ENCODE measurements at places on chromosomes 5 and 9.

GRCh38 chr9:30758726-30759446 is 1625.6 kb upstream of the ACO1 start:
- DNase-seq, result no peak

GRCh38 chr5:83323557-83324180 is 147.9 kb upstream of the VCAN start:
- DNase-seq, result no peak

DNA sequence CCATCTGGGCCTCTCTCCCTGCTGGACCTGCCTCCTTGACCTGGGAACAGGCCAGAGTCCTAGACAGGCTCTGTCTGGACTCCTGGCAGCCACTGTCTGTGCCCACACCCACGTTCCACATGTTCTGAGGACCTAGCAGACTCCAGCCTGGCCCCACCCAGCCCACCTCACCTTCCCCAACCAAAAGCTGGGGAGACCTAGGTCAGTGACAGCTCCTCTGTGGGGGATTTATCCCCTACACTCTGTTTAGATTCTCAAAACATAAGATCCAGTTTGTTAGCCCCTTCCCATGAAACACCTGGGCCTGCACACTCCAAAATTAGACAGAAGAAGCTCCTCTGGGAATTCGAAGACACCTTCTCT is 59.8 kb upstream of the ADAMTS2 start:
- DNase-seq, result no peak

- no peak for DNase-seq
Observed at GRCh38 chr9:9892217-9892616, 720.6 kb downstream of the PTPRD start.

- no peak for DNase-seq
Observed at GRCh38 chr5:55509796-55510522, 24.8 kb downstream of the PLPP1 start.

DNA sequence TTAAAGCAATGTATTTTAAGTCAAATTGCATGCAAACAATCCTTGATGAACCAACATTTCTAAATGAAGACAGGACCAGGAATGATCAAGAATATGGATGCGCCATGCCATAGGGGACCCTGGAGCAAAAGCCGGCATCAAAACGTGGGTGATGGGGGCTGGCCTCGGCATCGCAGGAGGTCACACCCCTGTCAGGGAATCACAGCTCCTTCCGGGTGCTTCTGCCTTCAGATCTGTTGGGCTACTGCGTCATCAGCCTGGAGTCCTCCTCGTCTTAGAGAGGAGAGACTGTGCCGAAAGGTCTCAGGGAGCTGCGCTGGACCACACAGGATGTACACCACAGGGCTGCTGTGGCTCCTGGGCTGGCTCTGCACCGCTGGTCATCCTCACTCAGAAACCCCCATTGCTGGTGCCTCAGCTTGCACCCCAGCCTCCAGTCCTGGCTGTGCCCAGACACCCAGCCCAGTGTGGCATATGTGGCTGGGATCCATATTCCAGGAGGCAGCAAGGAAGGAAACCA is 152.9 kb upstream of the PPP1R26 start:
- DNase-seq, result no peak

DNA sequence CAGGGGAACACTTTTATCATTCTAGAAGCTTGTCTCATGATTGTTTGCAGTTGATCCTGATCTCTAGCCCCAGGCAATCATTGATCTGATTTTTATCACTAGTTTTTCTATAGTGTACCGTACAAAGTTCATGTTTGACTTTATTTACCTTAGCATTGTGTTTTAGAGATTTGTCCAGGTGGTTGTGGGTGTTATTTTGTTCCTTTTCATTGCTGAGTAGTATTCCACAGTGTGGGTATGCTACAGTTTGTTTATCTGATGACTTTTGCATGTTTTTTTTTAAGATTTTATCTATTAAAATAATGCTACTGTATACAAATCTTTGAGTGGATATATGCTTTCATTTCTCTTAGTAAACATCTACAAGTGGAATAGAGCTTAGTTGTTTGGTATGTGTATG is 26.2 kb downstream of the ZNF131 start:
- no peak for DNase-seq

DNA sequence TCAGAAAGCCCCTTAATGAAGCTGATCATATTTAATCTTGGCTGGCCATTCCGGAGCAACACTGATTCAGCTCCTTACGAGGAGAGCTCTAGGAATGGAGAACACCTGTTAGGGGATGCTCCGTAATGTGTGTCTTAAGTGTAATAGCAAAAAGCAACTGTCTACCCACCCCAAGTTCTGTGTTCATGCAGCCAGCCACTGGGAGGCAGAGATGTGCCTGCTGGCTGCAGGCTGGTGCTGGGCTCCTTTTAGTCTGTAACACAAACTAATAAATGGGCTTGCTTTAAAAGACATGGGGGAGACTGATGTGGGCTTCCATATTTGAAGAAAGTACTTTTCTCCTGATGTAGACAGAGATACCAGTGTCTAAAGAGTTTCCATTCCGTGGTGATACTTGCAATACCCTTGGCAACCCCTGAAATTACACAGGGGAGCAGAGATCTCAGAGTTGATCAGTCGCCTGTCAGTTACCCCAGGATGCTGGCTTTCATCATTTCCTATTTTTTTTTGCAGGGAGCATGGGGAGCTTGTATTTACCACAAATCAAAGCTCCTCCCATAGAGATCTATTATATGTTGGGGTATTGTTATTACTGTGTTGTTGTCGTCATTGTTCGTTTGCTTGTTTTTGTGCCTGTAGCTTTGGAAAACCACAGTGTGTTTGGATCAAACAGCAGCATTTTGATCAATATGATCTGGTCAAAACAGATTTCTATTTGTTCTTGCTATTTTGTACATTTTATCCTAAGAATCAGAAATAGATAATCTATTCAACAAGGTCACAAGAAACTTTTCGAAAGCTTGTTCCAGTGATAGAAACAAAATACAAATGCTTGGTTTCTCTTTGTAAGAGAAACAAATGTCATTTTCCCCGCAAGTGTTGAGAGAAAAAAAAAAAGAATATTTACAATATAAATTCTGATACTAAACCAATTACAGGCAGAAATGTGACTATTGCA is 65.8 kb downstream of the MTX3 start:
- DNase-seq, result no peak

DNA sequence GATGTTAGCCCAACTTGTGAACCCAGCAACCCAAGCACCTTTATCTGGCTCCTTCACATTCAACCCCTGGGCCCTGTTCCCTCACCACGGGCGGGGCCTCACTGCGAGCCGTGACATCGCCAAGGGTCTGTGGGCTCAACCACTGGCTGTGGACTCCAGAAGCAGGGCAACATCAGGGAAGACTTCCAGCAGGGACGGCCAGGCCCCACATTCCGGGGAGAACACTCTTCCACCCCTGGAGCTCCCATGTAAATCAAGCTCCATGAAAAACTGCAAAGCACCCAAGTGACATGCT is 175.3 kb downstream of the ERCC6L2 start:
- no peak for DNase-seq

- no peak for DNase-seq
Observed at GRCh38 chr9:129874261-129875101, 39.2 kb downstream of the USP20 start.

DNA sequence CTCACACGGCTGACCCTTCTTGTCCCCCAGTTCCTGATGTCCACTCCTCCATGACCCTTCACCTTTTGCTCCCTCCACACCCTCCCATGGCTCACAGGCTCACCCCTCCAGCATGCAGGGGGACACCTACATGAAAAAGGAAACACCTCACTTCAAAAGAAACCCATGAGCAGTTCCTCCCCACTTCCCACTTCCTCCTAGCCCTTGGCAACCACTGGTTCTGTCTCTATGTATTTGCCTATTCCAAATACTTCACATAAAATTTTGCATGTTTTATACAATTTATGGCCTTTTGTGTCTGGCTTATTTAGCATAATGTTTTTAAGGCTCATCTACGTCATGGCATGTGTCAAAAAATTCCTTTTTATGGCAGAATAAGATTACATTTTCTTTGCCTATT is 100.2 kb upstream of the S1PR3 start:
- DNase-seq, result no peak

All from NCI-H1048 (cell line).